Activated CD8-positive, alpha-beta memory T cell treated with anti-CD3 and anti-CD28 coated beads for 1 hour (primary cell): ENCODE measurements at places on chromosomes 5 and 9.

DNA sequence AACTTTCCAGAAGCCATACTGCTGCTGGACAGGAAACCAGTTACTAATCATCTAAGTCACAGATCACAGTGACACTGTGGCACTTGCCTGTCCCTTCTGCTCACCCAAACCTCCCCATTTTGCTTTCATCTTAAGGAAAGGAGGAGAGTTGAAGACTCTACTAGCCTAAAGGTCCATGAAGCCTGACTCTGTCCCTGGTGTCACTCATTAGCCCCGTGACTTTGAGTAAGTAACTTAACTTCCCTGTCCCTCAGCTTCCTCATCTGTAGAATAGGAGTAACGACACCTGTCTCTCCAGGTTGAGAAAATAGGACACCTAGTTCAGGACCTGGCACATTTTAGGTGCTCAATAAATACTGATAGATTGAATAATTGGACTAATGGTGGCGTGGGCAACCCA, 536 bp upstream of the SLC6A7 start:
- no peak for DNase-seq

GRCh38 chr9:94971378-94972131, 245.1 kb downstream of the AOPEP start:
- DNase-seq = no peak

DNA sequence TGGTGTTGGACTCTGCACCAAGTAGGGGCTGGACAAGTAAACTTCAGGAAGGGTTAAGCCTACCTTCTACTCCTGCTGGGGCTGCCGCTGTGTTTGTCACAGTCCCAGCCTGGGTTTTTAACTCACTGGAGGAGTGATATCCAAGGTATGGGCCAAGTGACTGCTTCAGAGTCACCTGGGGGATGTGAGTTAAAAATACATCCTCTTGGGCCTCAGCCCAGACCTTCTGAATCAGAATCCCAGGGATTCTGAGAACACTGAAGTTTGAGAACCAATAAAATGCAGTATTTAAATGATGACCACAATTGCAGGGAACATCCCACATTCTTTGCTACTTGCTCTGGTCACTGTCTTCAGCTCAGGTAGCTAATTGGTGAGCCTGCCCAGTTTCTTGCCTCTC, 95.1 kb upstream of the DNAH5 start:
- DNase-seq = no peak

- no peak for DNase-seq
Observed at GRCh38 chr9:91681461-91682305, 258.1 kb upstream of the NFIL3 start.

DNA sequence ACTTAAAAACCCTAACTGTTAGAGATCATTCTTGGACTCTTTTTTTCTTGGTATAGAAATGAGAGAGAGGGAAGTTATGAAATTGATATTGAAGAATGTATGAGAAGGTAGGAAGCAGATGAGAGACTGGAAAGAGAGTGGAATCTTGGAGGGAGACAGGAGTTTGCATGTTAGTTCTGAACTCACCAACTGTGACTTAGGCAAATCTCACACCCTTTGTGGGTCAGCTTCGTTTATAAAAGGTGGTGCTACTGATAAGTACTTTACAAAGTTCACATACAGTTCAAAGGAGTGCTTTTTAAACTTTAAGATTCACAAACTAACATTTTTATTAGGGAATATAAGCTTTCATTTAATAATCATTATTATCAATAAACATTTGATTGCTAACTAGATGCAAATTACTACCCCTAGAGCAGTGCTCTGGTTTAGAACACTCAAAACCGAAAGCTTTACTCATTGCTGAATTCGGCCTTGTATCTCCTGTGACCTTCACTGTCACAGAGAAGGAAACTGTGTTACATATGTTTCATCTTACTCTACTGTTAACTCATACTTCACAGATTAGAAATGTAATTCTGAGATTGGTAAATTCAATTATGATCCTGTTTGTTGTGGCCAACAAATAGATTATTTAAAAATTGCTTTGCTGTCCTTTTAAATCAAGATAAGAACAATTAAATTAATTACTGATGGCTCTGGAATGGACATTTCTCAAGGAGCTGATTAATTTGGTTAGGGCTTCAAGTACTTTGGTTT, 143.2 kb downstream of the RMI1 start:
- no peak for DNase-seq

DNA sequence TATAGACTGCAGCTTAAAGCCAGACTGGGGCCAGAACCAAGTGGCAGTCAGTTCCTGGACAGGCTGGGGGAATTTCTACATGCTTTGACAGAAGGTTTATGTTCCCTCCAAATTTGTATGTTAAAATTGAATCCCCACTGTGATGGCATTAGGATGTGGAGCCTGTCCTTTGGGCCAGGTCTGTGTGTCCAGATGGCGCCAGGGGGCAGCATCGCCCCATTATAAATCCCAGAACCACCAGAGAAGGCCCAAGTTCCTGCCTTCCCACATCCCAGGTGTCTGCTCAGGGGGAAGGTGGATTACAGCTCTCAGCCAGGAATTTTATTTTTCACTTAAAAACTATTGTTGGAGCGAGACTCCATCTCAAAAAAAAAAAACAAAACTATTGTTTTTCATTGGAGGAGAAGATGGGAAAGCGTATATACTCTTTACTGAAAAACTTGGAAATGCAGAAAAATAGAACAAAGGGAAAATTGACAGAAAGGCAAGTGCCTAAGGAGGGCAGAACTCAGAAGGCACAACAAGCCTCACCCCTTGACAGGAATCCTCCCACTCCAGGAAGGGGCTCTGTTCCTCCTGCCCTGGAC, 5.0 kb downstream of the IL3 start:
- DNase-seq = no peak

DNA sequence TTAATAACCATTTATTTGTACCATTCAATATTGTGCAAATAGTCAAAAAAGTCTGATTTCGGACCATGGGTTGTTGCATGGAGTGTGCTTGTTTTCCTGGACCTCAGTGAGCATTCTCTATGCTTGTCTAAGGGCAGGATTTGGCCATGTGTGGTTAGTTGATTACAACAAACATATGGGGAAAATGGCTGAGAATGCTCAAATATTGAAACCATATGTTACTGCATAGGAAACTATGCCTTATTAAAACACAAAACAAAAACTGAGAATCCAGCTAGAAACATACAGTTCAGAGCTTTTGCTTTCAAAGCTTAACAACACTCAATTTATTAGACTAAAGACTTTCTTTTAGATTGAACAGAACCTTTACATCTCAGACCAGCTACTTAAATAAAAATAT, 928.3 kb downstream of the NR2F1-AS1 start:
- no peak for DNase-seq

GRCh38 chr5:11496137-11496719, 408.0 kb downstream of the CTNND2 start:
- no peak for DNase-seq

GRCh38 chr9:2453701-2454100, 167.9 kb upstream of the VLDLR start:
- no peak for DNase-seq

GRCh38 chr5:57749396-57749795, 266.8 kb upstream of the ACTBL2 start:
- DNase-seq = no peak

DNA sequence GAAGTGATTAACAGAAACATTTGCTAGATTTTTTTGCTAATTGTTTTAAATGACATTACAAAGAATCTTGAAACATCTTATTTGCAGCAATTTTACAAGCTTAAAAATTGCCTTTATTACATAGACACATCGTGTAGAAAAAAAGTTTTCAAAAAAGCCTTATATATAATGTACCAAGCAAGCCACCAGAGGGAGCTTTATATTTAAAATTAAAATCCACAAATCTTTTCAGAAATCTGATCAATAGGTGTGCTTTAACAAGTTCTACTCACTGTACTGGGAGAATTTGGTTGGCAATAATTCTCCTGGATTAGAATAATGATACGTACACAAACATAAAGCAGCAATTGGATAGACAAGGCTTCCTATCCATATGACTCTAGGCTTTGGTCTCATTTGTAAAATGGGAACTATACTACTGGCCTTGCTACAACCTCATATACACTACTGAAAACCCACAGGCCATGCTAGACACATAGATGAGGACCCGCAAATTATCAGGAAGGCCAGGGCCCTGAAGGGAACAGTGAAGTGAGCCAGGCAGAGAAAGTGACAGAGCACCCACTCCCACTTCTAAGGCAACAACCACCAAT, 4.8 kb downstream of the PSMB7 start:
- DNase-seq = no peak

GRCh38 chr5:41641621-41642020, 131.2 kb upstream of the PLCXD3 start:
- no peak for DNase-seq

- no peak for DNase-seq
Observed at GRCh38 chr5:89241186-89241585, 358.2 kb upstream of the MEF2C start.

DNA sequence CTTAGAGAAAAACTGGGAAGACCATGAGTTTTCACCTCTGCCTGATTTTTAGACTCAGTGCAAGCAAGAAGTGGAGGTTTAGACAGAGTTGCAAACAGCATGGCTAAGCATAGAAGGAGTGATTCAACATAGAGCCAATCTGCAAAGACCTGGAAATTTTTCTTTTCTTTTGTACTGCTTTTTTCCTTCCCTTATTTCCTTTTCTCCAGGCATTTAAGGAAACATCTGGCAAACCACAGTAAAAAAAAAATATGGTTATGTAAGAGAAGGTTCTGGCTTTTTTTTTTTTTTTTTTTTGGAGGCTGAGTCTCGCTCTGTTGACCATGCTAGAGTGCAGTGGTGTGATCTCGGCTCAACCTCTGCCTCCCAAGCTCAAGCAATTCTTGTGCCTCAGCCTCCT, 16.6 kb upstream of the DCAF12 start:
- no peak for DNase-seq

DNA sequence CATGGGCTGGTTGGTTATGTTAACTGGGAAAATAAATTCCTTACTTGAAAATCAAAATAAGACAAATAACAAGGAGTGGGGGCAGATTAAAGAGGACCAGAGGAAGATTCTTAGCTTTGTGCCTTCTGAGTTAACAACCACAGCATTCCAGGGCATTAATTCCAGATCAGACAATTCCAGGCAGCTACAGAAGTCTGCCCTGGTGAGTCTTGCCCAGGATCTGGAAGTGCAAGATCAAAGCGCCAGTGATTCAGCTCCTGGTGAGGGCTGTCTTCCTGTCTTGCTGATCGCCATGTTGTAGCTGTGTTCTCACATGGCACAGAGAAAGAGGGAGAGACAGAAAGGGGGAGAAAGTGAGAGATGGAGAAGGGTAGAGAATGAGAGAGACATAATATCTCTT, 65.6 kb downstream of the ANXA2R start:
- no peak for DNase-seq

DNA sequence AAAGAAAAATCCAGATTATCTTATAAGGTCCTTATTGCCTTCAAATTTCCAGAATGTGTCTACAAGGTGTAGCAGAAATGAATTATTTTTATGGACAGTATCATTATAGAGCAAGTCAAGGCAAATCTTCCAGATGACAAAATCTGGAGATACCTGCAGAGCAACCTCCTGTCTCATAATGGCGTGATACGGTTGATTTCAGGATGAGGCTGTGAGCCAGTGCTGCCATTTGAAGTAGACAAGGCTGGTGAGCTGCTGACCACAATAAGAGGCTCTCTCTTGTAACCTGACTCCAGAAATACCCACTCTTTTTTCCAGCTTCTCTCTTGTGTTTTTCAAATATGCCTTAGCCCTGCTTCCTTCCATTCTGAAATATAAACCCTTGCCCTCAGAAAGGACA, 108.2 kb downstream of the HTR1A start:
- no peak for DNase-seq

DNA sequence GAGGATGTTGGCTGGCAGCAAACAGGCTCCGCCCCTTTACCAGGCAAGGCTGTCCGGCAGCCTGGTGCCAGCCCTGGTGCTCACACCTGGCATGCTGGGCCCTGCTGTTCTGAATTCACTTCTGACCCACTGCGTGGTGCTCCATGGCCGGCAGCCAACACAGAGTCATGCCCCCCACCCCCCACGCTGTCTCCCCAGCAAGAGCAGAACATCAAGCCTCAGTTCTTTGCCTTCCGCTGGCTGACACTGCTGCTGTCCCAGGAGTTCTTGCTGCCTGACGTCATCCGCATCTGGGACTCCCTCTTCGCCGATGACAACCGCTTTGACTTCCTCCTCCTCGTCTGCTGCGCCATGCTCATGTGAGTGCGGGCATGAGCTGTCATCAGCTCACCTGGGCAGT, 12.6 kb upstream of the ENDOG start:
- DNase-seq = no peak

- DNase-seq = peak; percentile 40
Observed at GRCh38 chr5:143404416-143405062, 1.1 kb upstream of the NR3C1 start.

DNA sequence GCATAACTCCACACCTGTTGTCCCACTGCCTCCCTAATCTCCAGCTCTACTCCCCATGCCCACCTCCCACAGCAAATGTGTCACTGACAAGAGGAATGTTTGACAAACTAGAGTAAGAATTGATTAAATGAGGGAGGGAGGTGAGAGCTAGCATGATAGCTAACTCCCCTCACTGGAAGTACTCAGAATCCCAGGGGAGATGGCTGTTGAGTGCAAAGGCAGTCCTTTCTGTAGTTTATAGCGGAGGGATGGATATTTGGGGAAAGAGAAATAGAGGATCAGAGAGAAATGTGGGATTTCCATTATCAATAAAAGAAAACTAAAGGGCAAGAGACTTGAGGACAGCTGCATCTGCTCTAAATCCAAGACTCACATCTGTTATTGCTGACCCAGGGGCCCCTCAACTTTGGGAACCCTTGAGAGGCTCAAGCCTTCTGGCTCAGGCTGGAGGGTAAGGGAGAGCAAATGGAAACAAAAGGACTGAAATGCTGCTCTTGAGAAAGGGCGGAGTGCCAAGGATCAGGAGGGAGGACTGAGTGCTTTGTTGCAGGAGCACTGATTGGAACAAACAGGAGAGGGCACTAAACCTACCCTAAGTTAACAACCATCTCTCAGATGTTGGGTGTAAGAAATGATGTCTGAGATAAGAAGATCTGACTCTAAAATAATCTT, 372.1 kb downstream of the NTRK2 start:
- DNase-seq = no peak

- no peak for DNase-seq
Observed at GRCh38 chr9:70259512-70259802, 679 bp downstream of the SMC5 start.

GRCh38 chr9:70398145-70398556, 16.3 kb downstream of the KLF9 start:
- no peak for DNase-seq

DNA sequence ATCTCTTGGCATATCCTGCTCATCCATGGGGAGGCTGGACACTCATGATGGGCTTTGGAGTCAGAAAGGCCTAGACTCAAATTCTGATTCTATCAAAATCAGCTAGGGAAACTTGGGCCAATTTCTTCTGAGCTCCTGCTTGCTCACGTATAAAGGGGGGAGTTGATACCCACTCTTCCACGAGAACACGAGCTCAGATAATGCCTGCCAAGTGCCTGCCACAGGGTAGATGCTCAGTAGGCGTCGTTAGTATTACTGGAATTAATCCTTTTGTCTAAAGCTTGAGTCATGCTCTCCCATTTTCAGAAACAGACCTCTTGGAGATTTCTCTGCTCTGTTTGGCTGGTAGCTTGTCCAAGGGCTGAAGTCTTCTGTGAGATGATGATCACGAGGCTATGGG, 238.3 kb upstream of the MVB12B start:
- DNase-seq = no peak
